ENCODE measurements at places on chromosomes 12 and 14. TPM values are rescaled to one million over a fixed set of nuclear protein-coding genes. Genes with fewer than 3 reads are reported as not detected.
A peak's percentile ranks its signal among the peaks of the same experiment; 100 is the strongest.

DNA sequence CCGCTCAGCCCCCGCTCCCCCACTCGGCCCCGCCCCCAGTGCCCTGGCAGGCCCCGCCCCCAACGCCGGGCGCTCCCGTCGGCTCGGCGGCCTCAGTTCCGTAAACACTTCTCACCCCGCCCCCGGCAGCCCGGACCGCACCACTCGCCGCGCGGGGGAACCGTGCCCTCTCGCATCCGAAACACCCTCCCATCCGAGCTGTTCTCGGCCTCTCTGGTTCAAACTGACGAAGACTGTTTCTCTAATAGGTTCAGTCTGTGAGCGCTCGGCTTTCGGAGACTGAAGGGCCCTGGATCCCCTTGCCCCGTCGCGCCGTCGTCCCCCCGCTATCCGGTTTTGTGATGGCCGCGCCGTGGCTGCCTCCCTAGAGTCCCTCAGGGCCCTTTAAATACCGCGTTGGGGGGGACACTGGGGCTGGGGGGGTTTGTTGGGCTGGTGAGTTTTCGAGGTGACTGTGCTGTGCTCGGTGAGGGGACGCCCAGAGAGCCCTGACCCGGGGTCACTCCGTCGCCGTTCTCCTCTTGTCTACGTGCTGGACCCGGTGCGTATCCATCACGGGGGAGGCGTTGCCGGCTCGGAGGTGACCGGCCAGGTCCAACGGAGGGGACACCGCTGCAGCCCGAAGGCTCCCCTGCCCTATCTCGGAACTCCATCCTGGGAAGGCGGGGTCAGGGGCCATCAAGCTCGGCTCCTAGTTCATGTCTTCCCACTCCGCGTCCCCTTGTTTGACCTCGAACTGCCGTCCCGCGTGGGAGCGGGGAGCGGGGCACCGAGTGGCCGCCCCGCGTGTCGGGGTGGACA is at the start of gene TCP11L2:
Gene TCP11L2 (plus strand): TSS at position 333 of the 801 bp plus-strand sequence. CDS start 8,343 bp downstream, outside the sequence.
- peak; percentile 91 for DNase-seq

FERMT2 gene
- 47.5 TPM for total RNA-seq

DNA sequence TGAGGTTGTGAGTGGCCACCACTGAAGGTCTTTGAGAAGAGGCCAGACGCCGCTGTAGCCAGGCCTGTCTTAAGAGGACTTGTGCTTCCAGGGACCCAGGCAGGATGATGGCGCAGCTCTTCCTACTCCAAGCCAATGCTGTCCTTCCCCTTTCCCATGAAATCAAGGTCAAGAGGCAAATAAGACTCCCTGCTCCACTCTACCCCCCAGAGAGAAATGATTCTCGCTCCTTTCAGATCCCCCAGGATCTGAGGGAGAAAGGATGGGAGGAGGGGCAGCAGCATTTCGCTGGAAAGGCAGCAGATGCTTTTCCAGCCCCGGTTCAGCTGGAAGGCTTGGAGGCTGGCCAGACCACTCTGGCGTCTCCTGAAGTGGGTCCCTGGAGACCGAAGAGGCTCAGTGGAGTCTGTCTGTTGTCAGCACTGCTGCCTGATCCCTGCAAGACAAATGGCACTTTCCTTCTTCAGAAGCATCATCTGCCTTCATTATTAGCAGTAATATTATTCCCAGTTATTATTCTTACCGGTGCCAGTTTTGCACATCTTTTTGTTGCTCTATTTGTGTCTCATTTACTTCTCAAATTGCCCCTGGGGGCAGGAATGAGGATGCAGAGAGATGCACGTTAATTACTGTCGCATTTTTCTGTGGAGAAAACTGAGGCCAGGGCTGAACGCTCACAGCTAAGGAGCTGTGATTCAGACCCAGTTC is 51.4 kb downstream of the C14orf132 start:
- DNase-seq = peak; percentile 43

COCH gene
- 5.3 TPM for total RNA-seq

AQP2 gene
- 17.2 TPM for total RNA-seq

DNA sequence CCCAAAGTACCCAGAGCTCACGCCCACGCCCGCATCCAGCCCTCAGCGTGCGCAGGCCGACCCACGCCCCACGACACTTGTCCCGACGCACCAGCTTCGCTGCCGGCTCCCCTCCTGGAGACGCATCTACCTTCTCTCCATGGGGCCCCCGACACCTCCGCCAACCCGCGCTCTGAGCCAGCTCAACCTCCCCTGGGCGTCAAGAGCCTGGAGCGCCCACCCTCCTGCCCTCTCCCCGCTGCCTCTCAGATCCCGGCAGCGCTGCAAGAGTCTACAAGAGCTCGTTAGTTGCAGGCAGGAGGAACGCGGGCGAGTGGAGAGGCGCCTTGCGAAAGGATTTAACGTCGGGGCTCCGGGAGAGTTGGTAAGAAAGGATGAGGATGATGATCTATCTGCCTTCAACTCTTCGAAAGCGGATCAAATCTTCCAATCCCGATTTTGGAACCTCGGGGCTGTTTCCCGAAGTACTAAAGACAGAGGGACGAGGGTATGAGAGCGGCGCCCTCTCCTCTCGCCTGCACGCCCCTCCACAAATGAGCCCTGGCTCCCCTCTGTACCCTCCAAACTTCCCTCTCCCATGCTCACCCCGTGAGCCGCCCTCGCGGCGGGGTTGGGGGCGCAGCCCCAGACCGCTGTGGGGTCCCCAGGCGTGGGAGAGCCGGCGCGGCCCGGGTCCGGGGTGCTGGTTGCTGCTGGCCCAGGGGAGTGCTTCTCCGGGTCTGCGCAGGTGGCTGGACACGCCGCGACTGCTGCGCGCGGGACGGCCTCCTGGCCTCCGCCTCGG is 979 bp downstream of the LTBP2 start:
- DNase-seq = no peak

RXYLT1 gene
- 17.8 TPM for total RNA-seq

PIK3C2G gene
- total RNA-seq = 0.14 TPM

RNASE1 gene
- 507 TPM for total RNA-seq

ASIC1 gene
- total RNA-seq = 0.78 TPM

DNA sequence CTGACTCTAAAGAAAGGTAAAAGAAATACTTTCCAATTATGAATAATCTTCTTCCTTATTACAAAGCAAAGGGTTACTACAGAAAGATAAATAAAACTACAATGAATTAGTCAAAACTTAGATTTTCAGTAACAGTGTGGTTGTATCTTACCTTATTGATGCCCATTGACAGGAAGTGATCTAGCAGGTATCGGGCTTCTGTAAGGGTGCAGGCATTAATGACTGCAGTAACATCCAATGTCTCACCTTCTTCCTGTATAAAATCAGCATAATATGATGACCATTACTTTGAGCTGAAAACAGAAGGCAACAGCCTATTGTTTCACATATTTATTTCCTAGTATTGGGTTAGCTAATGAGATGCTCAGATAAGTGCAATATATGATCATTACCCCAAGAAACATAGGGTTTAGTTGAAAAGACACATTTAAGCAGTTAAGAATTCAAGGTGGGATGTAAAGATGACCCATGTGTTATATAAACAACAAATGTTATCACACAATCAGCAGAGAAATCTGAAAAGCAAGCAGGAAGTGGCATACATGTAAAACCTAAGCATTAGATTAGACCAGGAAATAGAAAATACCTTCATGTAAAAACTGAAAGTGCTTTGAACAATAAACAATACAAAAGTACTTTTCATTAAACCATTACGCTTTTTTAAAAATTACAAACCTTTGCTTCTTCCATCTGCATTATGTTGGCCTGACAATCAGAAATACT is 111.2 kb downstream of the KIF21A start:
- no peak for DNase-seq

DNA sequence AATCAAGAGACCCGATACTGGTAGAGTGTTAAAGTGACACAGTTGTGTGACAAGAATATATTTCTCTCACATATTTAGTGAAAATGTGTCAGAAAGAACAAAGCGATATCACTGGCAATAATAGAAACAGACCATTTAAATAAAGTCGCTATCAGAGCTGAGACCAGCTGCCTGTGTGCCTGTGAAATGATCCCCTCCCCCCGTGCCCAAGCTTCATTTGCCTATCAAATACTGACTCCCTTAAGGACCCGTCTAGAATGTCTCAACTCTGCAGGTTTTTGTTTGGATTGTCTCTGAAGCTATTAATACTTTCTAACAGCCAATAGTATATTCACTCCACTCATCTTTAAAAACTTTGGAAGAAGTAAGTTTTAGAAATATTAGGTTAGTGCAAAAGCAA is 98.9 kb downstream of the EGLN3 start:
- DNase-seq = no peak

DNA sequence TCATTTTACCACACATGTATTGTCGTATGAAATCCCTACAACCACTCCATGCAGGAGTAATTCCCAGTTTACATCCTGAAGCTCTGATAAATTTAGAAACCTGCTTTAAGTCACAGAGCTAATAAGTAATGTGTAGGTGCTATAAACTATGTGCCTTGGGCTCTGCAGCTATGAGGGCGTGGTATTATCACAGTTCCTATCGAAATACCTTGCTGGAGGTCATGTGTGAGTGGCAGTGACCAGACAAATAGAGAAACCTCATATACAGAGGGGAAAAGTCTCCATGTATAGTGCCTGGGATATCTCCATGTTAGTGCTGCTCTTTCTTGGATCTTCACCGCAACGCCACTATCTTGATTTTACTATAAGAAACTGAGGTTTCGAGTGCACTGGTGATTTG is 883 bp upstream of the TBC1D15 start:
- DNase-seq = no peak

RBM19 gene
- total RNA-seq = 19.6 TPM

- DNase-seq = no peak
Observed at GRCh38 chr14:31435276-31435675, 14.9 kb upstream of the HEATR5A start.

MLF2 gene
- total RNA-seq = 181 TPM

CAPZA3 gene
- total RNA-seq = not detected

- no peak for DNase-seq
Observed at GRCh38 chr12:1504895-1505311, 89.5 kb downstream of the FBXL14 start.

DNA sequence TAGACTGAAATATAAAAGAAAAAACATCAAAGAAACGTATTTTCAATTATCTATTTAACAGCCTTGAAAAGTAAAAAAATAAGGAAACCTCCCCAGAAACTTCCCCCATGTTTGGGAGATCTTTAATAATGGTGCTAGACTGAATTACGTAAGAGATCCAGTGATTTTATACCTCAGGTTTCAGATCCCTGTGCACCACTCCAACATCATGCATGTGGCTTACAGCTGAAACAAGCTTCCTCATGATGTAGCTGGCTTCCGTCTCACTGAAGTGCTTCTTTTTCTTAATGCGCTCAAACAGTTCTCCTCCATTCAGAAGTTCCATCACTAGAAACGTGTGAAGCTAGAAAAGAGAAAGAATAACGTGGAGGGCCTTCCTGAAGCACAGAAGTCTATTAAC is 78.0 kb upstream of the TTC7B start:
- DNase-seq = no peak

GRCh38 chr14:86654558-86655184 is 1124.7 kb downstream of the FLRT2 start:
- peak; percentile 69 for DNase-seq

SCYL2 gene
- 30.9 TPM for total RNA-seq

DNA sequence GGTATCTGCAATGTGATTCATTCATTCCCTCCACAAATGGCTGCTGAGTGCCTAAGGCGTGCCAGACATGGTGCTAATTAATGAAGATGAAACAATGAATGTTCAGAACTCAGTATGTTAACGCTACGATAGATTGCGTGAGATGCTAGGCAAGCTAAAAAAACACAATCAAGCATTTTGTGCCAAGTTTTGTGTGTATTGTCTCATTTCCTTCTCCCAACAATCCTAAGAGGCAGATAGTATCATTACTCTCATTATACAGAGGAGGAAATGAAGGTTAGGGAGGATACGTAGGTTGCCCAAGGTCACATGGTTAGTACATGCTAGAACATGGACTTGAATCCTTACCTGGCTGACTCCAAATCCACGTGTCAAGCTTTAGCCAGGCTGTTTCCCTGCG is 264.4 kb downstream of the EFCAB11 start:
- DNase-seq = no peak

DNA sequence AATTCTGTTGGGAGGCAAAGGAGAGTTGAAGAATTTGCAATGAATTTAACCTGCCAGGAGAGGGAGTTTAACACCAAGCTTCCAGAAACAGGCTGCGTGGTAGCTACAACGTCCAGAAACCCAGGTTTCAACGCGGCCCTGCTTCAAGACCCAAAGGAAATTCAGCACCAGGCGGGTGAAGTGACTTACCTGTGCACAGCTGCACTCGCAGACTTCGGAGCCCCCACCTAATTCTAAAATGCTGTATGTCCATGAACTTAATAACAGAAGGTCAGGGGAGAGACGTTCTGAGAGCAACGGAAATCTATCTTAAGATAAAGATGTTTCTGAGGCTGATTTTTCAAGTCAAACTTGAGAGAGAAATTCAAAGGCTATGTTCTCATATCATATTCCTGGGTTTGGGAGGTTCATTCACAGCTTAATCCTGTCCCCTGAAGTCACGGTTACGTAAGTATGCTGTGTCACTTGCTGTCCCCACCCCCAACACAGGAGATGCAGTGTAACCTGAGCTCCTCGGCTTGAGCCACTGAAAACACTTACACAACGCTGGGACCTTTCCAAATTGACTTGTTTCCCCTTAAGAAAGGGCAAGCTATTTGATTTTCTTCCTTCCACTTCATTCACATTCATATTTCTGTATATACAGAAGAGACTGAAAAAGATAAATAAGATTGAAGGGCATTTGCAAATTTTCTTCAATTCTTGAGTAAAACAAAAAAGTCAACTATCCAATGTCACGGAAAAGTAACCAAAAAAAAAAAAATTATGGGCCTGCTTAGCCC is 22.7 kb downstream of the CLIP1 start:
- peak; percentile 95 for DNase-seq

DNA sequence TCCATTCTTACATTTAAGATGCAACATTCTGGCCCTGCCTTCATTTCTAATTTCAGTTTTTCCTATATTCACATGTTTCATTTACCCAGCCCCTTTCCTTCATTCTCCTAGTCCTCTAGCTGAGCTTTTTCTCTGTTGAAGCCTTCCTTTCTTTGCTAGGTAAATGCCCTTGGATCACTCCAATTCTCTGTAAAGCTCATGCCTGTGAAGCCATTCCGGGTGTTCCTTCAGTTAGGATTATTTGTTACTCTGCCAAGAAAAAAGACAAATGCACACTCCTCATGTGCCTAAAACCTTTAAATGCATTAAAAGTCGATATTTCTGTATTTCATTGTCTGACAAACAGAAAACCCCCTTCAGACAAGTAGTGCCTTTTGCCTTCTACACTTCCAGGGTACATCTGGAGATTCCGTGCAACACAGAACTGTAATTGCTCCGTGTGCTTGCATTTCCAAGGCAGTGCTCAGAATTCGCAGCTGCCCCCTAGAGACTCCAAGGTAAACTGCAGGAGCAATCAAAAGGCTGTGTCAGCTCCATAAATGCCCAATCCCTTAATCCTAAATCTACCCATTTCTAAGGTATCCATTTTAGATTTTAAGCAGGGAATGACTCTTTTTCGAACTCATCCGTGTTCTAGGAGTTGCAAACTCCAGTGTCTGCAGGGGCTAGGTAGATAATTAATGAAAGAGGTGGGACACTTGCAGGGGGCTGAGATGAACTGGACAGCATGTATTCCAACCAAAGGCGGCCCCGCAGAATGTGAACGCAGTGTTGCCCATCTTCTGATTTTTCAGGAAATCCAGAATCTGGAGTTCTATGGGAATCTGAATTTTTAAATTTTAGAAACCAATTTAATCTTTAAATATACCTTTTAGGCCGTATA is 320.2 kb downstream of the GRIN2B start:
- DNase-seq = peak; percentile 76

E2F7 gene
- 0.29 TPM for total RNA-seq

Measured in adrenal gland (tissue), 19 donors.